Adipose tissue (tissue), 3 donors: ENCODE measurements at places on chromosomes 16 and 17. TPM values are rescaled to one million over a fixed set of nuclear protein-coding genes. Genes with fewer than 3 reads are reported as not detected.

ACSM2A gene
- polyA plus RNA-seq = 0.13 TPM

LPO gene
- polyA plus RNA-seq = 0.07 TPM

SLFN5 gene
- 3.6 TPM for polyA plus RNA-seq

VMO1 gene
- polyA plus RNA-seq = 4.7 TPM

AATK gene
- 13.2 TPM for polyA plus RNA-seq

GGT6 gene
- polyA plus RNA-seq = 20.3 TPM

UMOD gene
- not detected for polyA plus RNA-seq

WFDC1 gene
- polyA plus RNA-seq = 2.1 TPM

PHOSPHO1 gene
- not detected for polyA plus RNA-seq

NUDT21 gene
- polyA plus RNA-seq = 34.4 TPM

TMEM231 gene
- polyA plus RNA-seq = 1.9 TPM

MPHOSPH6 gene
- 5.7 TPM for polyA plus RNA-seq

CDH11 gene
- polyA plus RNA-seq = 8.8 TPM

HOXB3 gene
- polyA plus RNA-seq = 10.2 TPM

DRC7 gene
- 0.24 TPM for polyA plus RNA-seq

MRPL10 gene
- polyA plus RNA-seq = 52.0 TPM

GID4 gene
- 5.9 TPM for polyA plus RNA-seq

ANKRD40CL gene
- polyA plus RNA-seq = not detected

SCNN1B gene
- 9.4 TPM for polyA plus RNA-seq

MMP2 gene
- 33.4 TPM for polyA plus RNA-seq

TMEM220 gene
- 21.0 TPM for polyA plus RNA-seq

NPW gene
- polyA plus RNA-seq = 0.54 TPM

RAD51D gene
- 4.1 TPM for polyA plus RNA-seq

CDH1 gene
- 2.0 TPM for polyA plus RNA-seq

CCL17 gene
- not detected for polyA plus RNA-seq

HEATR9 gene
- polyA plus RNA-seq = not detected

CHD9NB gene
- 4.3 TPM for polyA plus RNA-seq

SULT1A2 gene
- 0.30 TPM for polyA plus RNA-seq
